HEK293T (cell line): ENCODE measurements at places on chromosomes 1 and 21.

- DNase-seq = no peak
Observed at GRCh38 chr1:5742801-5743200, 249.4 kb downstream of the NPHP4 start.

GRCh38 chr1:239976130-239976968 lies 115.3 kb upstream of the FMN2 start:
- DNase-seq = peak; percentile 72

- no peak for DNase-seq
Observed at GRCh38 chr1:96682056-96682455, 39.5 kb upstream of the PTBP2 start.

DNA sequence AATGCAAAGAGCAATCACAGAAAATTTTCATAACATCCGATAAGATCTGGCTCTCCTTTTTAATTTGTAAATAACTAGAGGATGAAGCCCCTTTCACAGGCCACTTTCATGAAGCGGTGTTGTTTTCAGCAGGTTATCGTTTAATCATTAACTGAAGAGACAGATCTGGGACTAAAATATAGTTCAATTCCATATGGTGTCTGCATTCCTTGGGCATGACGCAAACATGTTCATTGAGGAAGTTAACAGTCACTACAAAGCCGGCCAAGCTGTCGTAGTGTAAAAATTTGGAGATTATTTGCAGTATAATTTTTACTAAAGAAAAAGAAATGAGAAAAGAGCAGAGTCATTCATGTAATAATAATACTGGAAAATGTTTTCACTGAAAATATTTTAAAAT lies 565.2 kb upstream of the ADAMTS5 start:
- DNase-seq = no peak

- DNase-seq = no peak
Observed at GRCh38 chr1:43786201-43786958, 79.0 kb downstream of the ST3GAL3 start.

- peak; percentile 21 for DNase-seq
Observed at GRCh38 chr1:210830034-210831028, 303.6 kb downstream of the KCNH1 start.

DNA sequence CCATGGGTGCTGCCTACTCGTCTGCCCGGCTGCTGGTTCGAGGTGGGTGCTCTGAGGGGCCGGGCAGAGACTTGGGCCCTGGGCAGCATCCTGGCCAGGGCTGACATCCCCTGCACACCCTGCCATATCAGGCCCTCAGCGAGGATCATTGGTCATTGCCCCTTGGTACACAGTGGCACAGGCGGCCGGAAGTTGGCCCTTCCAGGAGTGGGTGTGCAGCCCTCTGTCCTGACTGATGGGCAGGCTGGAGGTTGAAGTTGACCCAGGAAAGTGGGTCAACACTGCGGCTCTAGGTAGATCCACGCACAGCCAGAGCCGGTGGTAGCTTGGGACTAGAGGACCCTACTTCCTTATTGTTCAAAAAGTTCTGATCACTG lies 72.9 kb downstream of the TRIM11 start:
- no peak for DNase-seq

DNA sequence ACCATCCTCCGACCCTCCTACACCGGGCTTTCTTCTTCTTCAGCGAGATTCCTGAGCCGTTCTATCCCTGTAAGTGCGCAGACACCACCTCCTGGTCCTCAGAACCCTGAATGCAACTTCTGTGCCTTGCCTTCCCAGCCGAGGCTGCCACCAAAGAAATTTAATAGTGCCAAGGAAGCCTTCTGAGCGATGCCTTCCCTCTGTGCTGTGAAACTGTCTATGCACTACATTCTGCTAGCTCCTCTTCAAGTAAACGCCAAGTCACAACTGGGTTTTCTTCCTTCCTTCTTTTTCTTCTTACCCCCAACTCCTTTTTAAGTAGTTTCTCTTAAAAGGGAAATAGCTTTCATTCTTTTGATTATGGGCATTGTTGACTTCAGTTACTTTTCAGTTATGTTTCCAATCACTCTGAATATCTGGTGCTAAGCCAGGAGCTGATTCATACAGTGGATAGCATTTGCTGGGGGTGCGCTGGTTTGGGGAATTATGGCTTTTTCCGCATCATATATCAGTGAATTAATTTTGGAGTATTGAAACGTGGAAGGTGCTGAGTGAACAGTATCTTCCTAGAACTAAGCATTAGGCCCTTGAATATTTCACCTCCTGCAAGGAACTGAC lies 38.6 kb upstream of the GPR88 start:
- no peak for DNase-seq

DNA sequence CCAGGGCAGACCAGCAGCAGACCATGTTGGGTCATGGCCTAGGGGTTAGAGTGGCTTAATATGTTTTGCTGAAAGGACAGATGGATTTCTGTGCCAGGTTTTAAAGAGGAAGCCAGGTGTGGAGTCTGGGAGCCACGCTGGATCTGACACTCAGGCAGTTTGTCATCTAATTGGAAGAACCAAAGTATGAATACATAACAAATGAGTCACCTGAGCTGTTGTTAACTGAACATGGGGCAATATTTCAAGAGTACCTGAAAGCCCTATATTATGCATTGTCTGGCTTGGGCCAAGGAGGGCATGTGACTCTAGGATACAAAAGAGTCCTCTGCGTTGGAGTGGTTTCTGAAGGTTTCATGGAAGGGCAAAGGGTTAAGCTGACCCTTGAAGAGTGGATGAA lies 70.6 kb downstream of the LMO4 start:
- DNase-seq = no peak

GRCh38 chr1:233105225-233105624 lies 154.8 kb downstream of the NTPCR start:
- no peak for DNase-seq

DNA sequence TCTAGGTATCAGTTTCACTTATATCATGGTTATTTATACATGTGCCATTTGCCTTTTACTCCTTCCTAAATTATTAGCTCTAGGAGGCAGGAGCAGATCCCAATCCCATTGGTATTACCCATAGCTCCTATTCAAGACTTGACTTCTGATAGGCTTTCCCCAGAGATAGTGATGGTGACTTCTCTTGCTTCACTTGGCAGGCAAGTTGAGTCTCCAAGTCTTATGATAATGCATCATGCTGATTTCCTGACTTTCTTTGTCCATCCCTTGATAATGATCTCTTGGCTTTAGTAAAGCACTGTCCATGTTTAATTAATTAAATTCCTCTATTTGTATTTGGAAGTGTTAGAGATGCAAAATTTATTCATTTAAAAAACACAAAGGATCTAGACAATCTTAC lies 253.5 kb upstream of the ADAMTS5 start:
- DNase-seq = no peak

GRCh38 chr1:908661-909060 lies 15.1 kb upstream of the SAMD11 start:
- no peak for DNase-seq

GRCh38 chr1:166088572-166088955 lies 78.2 kb downstream of the FAM78B start:
- no peak for DNase-seq

- DNase-seq = no peak
Observed at GRCh38 chr1:245007852-245008251, 143.5 kb upstream of the HNRNPU start.

DNA sequence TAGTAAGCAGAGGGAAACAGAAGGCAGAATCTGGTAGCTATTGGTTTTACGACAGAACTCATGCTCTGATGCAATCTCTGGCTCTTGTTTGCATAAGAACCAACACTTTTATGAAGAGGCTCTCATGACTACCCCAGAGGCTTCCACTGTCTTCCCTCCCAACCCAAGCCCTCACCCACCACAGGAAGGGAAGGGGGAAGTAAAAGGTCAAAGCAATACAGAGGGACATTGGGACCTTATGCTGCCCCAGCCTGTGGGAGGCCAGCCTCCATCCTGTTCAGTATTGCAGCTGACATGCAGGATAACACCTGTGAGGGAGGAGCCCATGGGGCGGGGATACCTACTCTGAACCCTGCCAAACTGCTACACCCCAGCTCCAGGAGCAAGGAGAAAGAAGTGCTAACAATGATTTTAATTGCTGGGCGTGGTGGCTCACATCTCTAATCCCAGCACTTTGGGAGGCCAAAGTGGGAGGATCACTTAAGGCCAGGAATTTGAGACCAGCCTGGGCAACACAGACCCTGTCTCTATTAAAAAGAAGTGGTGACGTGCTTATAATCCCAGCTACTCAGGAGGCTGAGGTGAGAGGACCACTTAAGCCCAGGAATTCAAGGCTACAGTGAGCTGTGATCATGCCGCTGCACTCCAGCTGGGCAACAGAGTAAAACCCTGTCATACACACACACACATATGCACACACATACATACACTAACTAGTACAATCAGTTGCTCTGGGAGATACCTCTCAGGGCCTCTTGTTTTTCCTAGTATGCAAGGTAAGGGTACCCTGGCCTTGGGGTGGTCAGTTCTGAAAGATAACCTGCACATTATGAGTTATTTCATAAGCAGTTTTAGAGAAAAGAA lies 9.5 kb downstream of the MR1 start:
- DNase-seq = no peak

GRCh38 chr1:39915499-39916129 lies 13.9 kb upstream of the MYCL start:
- DNase-seq = no peak

GRCh38 chr1:99704356-99704816 lies 58.5 kb downstream of the PALMD start:
- no peak for DNase-seq

DNA sequence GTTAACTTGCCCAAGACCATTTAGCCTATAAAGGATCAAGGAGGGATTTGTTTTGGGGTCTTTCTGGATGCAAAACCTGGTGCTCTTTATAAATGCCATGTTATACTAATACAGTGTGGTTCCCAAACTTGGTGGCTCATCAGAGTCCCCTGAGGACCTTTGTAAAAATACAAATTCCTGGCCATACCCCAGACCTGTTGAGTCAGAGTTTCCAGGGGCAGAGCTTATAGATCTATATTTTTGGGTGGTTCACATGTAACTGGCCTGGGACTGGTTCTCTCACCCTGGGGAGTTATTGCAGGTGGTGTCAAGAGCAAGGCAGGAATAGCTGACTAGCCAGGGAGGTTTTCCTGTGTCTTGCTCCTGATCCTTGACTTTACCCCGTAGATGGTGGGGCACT lies 136.9 kb upstream of the HNRNPU start:
- no peak for DNase-seq

DNA sequence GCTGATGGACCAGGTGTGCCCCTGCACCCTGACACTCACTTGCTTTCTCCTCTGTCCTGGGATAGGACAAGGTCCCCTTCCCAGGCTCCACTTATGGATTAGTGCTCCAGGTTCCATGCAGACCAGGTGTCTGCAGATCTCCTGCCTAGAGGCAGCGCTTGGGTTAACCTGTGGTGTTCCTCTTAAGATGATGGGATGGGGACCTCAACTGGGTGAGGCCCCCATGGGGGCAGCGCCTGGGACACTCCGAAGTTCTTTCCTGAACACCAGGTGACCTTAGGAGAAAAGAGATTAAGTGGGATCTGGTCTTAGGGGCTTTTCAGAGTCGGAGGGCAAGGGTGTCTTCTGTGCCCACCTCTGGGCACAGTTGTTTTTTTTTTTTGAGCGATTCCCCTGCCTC lies 21.2 kb downstream of the TNNT2 start:
- DNase-seq = no peak

DNA sequence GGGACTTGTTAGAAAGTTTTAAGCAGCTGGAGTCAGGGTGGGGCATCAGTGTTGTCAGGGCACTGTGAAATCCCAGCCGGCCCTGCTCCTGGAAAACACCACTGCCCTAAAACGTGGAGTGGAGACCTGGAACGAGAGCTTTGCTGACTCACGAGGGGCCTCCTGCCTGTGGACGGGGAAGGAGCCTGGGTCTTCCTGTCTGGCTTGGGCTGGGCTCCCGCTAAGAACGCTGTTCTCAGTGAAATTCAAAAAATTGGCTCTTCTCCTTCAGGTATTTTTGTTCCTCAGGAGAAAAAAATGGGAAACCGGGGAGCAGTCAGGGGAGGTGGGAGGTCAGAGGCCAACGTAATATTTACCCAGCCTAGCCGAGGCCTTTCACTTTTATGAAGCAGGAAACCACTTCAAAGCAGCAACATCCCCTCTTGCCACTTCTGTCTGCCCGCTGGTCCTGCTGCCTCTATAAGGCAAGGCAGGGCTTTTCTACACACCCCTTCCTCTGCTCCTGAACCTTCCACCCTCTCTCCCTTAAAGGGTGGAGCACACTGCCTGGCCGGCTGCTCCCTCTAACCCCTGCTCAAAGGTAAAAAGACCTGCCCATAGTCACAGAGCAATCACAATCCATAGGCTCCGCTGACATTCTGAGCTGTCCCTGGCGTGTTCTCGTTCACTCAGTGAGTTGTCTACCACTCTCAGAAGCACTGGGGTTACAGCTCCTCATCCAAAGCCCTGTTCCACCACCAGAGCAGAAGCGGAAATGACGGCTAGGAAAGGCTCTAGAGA lies 8.0 kb downstream of the PLXNA2 start:
- no peak for DNase-seq

GRCh38 chr1:212718499-212718898 lies 18.9 kb upstream of the BATF3 start:
- DNase-seq = no peak

DNA sequence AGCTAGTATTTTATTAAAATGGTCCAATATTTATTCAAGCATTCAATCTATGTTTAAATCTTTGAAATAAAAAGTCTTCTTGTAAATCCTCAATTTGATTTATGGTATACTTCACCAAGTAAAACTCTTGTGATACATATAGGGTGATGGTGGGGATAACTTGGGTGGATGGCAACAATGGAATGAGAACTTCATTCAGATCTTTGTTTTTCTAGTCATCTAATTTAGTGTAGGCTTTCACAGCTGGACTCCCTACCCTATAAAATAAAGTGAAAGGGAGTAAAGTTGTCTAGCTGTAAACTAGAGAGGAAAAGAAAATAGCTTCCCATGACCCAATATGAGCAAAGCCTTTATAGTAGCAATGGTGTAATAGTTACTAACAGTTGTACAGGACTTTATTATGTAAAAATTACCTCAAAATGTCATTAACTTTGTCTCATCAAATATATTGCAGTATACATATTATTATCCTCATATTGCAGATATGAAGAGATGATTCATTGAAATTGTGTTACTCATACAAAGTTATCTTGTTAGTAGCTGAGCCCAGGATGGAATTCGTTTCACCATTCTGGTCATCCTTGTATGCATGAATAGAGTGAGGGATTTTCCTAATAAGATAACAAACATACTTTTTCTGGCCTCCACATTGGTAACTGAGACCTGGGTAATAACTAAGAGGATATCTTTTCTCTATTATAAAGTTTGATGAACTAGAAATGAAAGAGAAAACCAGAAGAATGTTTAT lies 1377.7 kb upstream of the ADGRL4 start:
- DNase-seq = peak; percentile 21

- no peak for DNase-seq
Observed at GRCh38 chr1:231613419-231614349, 12.9 kb upstream of the DISC1 start.

GRCh38 chr1:177209357-177209756 lies 38.6 kb downstream of the BRINP2 start:
- DNase-seq = peak; percentile 26

DNA sequence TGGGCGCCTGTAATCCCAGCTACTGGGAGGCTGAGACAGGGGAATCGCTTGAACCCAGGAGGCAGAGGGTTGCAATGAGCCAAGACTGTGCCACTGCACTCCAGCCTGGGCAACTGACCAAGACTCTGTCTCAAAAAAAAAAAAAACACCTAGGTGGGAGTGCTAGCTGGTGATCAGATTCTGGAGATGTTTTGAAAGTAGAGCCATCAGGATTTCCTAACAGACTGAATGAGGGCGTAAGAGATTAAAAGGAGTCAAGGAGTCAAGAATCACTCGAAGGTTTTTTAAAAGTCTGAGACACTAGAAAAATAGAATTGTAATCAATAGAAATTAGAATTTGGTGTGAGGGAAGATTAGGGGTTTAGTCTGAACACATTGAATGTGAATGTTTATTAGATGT lies 73.8 kb downstream of the HSF2BP start:
- no peak for DNase-seq
